ENCODE measurements at places on chromosomes 16 and 17.

GRCh38 chr16:48734220-48734619 lies 124.2 kb upstream of the N4BP1 start:
- DNase-seq: no peak

DNA sequence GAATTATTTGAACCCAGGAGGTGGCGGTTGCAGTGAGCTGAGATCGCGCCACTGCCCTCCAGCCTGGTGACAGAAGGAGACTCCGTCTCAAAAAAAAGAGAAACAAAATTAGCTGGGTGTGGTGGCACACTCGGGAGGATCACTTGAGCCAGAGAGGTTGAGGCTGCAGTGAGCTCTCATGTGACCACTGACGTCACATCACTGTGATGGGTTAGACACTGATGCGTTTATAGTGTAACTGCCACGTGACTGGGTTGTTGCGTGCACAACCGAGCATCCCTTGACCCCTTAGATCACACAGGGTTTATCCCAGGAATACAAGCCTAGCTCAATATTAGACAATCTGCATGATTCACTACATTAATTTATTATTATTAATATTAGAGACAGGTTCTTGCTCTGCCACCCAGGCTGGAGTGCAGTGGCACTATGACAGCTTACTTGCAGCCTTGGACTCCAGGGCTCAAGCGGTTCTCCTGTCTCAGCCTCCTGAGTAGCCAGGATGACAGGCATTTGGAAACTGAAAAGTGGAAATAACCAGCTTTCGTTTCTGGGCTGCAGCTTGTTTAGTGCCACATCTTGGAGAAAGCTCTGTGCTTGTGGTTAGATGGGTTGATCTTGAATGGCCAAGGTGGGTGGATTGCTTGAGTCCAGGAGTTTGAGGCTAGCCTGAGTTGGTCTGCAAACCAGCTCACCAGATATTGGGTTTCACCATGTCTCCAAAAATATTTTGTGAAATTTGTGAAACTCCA lies 26.4 kb upstream of the ABR start:
- no peak for DNase-seq

- DNase-seq: no peak
Measured at GRCh38 chr17:58621174-58621573, 70.7 kb downstream of the TEX14 start.

DNA sequence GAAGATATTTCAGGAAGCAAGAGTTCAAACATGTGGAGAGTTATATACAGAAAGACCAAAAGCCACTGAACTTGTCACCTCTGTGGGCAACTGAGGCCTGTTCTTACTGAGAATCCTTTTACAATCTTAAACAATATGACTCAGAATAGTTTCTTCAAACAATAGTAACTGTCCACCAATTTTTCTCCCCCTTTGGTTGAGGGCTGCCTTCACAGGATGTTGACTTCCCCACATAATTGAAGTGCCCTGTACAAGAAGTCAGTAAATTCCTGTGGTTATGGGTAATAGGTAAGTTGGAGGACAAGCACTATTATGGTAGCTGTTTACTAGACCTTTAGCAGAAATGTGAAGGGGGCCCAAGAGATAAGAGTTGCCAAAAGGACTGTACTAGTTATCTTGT lies 215.8 kb downstream of the CDH8 start:
- DNase-seq: no peak

DNA sequence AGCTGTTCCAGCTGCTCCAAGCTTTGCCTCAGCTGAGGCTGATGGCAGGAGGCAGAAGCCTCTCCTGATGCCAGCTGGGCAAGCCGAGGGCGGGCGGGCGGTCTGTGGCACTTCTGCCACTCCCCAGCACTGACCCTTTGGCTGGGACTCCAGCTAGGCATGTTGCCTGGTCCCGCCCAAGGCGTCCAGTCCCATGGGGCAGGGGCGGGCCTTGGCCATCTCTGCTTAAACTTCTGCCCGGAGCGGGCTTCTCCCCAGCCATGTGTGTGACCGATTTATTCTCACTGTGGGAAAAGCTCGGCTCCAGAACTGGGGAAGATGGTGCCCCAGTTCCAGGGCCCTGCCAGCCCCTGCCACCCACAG lies 349.1 kb downstream of the SEC14L1 start:
- no peak for DNase-seq

DNA sequence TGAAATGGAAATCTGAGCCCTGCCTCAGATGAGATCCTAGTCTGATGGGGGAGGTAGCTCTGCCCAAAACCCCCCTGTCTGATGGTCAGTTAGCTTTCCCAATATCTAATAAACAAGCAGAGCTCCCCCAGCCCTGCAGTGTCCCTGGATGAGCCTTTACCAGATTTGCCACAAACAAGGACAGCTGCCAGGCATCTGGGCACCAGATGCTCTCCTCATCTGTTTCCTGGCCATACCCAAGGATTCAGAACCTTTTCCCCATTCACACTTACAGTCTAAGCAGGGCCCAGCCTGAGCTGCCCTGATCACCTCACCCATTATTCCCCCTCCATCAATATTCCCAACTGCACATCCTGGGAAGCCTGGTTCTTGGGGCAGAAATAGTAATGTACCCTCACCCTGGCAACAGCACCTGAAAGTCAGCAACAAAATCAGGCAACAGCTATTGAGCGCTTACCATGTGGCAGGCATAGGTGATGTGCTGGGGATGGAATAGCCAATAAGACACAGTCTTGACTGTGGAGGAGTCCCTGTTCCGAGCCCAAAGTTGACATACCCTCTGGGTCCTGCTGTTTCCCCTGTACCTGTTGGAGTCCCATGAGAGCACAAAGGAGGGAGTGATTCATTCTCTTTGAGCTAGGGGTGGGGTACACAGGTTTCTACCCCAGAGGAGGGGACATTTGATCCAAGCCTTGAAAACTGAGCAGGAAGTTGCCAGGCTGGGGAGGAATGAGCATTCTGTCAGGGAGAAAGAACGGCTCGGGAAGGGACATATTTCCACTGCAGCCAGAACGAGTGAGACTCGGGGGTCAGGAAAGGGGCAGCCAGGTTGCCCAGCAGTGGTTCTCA lies 147.4 kb downstream of the TMEM132E start:
- DNase-seq: no peak

GRCh38 chr16:71489122-71489521 lies at the start of gene ZNF19:
Gene ZNF19 (minus strand): TSS chr16:71489324. CDS start chr16:71482114, 7,210 bp downstream.
- no peak for DNase-seq

- DNase-seq: no peak
Measured at GRCh38 chr16:71917900-71918299, 22.6 kb downstream of the IST1 start.

DNA sequence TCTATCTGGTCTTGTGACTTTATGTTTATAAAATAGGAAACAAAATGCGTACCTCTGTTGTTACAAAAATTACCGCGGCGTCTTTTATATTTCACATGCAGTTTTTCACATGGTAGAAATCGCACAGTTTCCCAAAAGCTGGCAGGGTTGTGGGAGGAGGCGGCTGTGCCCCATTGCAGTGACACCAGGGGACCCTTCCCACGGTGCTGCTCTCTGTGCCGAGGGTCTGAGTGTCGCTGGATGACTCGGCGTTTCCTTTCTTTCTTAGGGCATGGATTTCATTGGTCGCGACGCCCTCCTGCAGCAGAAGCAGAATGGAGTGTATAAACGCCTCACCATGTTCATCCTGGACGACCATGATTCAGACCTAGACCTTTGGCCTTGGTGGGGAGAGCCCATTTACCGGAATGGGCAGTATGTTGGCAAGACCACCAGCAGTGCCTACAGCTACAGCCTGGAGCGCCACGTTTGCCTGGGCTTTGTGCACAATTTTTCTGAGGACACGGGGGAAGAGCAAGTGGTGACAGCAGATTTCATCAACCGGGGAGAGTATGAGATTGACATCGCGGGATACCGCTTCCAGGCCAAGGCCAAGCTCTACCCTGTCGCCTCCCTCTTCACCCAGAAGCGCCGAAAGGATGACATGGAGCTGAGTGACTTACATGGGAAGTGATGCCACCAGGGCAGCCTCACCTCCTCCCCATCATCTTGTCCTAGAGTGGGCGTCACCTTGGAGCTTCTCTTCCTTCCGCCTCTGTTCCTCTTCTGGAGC lies 17.2 kb upstream of the CLEC18C start:
- DNase-seq: no peak

DNA sequence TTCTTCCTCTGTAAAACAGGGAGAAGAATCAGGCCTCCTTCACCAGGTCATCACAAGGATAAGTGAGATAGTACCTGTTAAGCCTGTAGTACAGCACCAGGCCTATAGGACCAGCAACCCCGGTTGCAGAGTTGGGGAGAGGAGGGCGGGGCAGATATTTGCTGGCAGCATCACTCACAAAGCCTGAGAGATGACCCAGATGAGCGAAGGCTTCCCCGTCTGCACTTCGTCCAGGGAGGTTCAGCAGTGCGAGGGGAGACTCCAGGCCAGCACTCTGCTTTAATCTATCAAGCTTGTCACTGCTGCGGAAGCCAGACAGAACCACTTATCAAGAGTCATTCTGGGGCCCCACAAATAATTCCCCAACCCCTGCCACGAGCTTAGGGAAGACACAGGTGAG lies 15.8 kb upstream of the RBBP6 start:
- DNase-seq: no peak

GRCh38 chr16:86960266-86960665 lies 356.9 kb downstream of the C16orf95 start:
- DNase-seq: no peak

GRCh38 chr16:31219154-31219741 lies 2.3 kb upstream of the PYDC1 start:
- DNase-seq: no peak

DNA sequence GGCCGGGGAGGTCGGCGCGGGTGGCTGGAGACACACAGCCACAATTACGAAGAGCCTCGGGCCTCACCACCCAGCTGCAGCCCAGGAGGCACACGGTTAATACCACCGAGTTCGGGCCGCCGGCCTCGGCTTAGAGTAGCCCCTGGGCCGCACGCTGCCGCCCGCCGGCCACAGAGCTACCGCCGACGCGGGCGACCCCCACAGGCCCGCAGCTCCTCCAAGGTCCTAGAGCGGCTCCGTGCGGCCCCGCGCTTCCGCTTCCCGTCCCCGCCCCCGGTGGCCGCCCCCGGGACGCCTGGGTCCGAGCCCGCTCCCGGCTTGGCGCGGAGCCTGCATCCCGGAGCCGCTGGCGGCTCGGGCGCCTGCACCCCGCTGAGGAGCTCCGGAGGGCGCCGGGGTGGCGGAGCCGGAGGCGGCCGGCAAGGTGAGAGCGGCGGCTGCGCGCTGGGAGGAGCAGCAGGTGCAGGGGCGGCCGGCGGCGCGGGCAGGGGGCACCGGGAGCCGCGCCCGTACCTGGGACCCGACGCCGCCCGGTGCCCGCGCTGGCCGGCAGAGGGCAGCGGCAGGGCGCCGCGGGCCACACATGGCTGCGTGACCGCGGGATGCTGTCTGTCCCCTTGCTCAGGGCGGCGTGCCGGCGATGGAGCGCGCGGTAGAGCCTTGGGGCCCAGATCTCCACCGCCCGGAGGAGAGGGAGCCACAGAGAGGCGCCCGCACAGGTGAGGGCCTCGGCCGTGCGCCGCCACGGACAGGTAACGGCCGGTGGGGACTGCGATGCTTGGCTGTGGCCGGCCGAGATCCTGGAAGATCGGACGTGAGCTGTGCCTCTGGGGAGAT lies at the start of gene ZNF48:
TSS of gene ZNF48 (plus strand) at position 266 of the 837 bp plus-strand sequence. CDS start at position 641, 375 bp downstream.
- DNase-seq: peak; percentile 34

GRCh38 chr16:69927056-69927757 lies 23.9 kb upstream of the CLEC18A start:
- no peak for DNase-seq

- no peak for DNase-seq
Measured at GRCh38 chr16:1113489-1113888, 17.4 kb upstream of the C1QTNF8 start.

DNA sequence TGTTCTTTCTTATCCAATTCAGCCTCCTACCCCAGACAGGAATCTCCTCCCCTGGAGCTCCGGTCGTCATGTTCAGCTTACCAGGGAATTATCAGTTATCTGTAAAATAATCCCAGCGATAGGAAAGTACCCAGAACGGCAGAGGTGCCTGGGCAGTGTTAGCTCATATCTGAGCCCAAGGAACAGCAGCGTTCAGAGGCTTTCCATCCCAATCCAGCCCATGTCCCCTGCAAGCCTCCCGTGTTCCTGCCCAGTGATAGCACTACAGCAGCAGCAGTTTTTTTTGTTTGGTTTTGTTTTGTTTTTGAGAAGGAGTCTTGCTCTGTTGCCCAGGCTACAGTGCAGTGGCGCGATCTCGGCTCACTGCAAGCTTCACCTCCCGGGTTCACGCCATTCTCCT lies 158.2 kb downstream of the CMIP start:
- DNase-seq: no peak

Data from stimulated activated CD4-positive, alpha-beta T cell treated with anti-CD3 and anti-CD28 coated beads, Interleukin-1b, Interleukin-23, amount 100 ng/mL, for 1 hour (primary cell).